ENCODE measurements at places on chromosomes 12 and 14.

GRCh38 chr12:39581592-39581991 is 38.0 kb downstream of the ABCD2 start:
- no peak for DNase-seq

- no peak for DNase-seq
These were observed 75.1 kb downstream of the GLT1D1 start for GRCh38 chr12:128928361-128928760.

DNA sequence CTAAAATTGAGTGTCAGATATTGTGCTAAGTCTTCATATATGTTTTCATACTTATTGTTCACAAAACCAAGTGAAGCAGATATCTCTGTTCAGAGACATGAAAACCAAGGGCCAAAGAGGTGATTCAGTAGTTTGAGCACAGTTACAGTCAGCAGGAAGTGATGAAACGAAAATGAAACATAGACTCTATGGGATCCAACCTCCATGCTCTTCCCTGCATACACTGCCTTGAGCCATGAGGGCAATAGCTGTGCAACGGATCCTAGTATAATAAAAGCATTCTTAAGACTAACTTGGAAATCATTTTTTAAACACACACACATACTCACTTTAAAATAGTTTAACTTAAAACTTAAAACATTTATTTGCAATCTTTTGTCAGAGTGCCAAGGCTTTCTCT is 27.9 kb downstream of the ESR2 start:
- peak; percentile 48 for DNase-seq

DNA sequence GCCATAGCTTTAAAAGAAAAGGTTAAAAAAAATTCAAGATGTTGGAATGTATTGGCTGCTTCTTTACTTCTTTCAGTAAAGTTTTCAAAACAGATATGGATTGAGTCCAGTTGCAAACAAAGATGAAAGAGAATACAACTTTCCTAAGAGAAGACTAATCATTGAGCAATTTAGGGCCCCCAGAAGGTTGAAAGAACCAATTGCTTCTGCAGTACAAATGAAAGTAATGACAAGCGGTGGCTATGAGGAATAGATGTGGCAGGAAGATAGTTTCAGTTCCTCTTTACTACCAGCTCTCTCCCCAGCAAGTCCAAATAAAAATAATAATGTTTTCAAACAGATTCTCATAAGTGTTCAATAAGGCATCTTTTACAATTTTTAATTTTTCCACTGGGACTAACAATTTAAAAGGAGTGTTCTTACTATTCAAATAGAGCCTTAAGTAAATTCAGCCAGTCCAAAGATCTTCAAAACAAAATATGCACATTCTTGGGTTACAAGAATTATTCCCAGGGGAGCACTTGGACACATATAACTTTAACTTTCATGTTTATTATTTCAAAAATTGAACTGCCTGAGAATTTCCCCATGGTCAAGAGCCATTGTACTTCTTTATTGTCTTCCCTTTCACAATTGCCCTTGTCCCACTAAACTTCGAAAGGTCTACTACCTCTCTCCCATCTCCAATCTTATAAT is 62.3 kb upstream of the PPP1R12A start:
- DNase-seq: peak; percentile 65

DNA sequence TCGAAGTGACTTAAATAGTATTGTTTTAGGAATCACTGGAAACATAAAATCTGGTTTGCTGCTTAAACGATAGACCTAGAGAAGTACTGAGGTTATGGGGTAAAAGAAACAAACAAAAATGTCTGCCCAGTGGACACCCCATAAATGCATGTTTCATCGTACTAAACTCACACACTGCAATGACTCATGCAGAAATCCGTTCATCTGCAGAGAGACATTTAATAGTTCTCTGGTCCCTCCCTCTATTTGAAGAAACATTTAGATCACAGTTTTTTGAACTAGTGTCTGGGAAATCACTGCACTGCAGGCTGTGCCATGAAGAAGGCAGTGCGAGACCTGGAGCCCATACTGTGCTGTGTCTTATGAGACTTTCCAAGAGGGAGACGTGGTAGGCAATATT is 25.5 kb downstream of the SLC17A8 start:
- peak; percentile 5 for DNase-seq

DNA sequence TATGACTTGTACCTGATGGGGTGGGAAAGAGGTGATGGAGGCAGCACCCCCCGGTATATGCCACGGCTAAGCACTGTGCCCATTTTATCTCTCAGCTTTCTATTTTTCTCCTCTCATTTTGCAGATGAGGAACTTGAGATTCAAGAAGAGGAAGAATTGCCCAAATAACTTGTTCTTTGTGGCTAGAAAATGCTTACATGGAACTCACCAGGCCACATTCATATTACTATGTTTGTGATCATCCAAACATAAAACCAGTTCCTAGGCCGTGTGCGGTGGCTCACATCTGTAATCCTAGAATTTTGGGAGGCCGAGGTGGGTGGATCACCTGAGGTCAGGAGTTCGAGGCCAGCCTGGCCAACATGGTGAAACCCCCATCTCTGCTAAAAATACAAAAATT is 14.5 kb upstream of the PSMD9 start:
- no peak for DNase-seq

GRCh38 chr12:54000116-54001114 is at the start of gene HOXC9:
Gene HOXC9, plus strand, starts transcription at chr12:54000161. Its CDS starts 28 bp downstream, at chr12:54000189.
- DNase-seq: peak; percentile 16

- DNase-seq: peak; percentile 13
These were observed 55.5 kb downstream of the CRACR2A start for GRCh38 chr12:3697311-3697870.

DNA sequence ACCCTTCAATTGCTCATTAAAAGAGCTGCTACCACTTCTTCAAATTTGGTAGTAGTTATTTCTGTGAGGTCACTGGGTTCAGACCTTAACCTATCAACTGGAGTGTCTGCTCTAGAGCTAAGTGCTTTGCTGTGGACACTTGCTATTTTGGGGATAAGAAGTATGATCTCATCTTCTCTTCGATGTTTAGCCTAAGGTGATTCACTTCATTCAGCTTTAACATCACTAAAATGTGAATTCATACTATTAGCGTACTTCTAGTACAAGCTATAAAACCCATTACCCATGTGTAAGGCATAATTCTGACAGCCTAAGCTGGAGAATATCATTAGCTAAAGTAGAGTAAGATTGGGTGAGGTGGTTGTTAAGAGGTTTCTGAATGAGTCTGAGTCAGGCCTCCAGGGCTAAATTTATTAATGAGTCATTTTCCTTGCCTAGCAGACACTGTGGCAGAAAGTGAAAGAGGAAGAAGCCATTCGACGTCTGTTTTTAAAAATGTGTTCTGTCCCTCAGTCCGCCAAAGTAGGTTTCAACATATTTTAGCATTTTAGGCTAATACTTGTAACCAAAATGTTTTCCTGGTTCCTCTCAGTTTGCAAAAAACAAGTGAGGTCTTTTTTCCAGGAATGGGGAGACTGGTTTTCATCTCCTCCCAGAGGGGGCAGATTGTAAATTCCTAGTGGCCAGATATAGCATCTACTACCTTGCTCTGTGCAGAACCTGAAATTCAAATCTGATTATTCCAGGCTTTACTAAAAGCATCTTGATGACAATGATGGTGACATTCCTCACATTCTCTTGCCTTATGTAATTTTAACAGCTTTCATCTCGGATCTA is 103.6 kb downstream of the SSPN start:
- peak; percentile 86 for DNase-seq

Data from adipocyte (in vitro differentiated cells).